Hippocampal formation (tissue), 2 donors: ENCODE measurements at places on chromosomes 6 and 20.

- no peak for DNase-seq
These were observed 461.3 kb downstream of the KIF16B start for GRCh38 chr20:16111852-16112412.

DNA sequence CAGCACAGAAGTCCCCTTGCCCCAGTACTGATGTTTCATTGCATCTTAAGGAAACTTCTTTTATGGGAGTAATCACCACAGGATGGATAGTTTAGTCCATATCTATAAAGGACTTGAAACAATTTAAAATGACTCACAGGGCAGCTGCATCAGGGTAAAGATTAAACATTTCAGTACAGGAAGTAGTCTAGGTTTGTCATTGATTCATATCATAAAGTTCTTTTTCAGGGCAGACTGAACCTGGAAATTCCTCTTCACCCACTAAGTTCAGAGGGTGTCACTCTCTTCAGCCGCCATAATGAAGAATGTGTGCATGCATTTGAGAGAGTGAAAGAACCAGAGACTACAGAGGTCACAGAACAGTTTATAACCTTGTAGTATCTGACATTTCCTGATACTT lies 296.3 kb upstream of the JAG1 start:
- DNase-seq: no peak

- DNase-seq: no peak
These were observed 102.6 kb downstream of the SPTLC3 start for GRCh38 chr20:13111249-13111911.

GRCh38 chr6:87071683-87072082 lies 23.2 kb downstream of the CGA start:
- DNase-seq: no peak

DNA sequence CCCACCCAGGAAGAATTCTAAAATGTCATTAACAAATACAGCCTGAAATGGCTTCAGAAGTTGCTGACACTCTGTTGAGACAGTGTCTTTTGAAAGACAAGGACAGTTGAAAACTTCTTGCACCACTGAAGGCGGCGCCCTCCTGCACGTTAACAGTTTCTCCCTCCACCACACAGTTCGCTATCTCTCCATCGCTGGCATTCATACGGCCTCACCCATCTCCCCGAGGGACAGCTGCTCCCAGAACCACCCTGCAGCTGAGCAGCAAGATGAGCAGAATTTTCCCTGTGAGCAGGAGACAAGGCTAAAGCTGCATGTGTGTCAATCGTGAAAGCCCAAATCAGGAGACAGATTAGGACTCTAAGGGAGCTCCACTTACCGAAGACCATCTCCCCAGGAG lies 113.3 kb downstream of the LY86 start:
- no peak for DNase-seq

DNA sequence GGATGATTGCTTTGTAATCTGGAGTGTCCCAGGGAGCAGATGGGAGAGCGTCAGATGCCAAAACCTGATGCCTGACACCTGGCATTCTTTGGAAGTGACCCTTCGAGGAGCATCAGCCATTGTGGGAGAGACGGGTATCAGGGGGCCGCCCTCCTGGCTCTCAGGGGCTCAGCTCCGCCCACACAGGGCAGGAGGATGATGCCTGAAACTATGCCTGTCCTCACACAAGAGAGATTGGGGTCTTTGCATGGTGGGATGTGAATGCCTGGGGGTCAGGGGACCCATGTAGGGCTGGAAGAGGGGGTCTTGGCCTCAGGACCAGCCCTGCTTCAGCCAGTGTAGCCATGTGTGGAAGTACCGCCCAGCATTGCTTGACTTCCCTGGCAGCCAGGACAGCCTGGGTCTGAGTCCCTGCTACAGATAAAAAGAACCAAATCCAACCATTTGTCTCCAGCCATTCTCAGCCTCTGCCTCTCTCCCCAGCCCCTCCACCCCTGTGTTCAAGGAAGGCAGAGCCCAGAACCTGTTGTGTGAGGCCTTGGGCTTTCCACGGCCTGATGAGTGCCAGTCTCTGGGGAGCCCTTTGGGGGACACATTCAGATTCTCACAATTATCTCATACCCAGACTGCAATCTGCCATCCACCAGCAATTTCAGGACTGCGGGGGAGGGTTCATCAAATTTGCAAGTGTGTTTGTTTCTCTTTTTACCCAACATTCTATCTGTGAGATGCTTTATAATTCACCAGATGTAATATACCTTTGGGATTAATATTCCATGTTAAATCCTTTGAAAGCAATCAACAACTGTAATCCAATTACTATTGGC lies 371.2 kb downstream of the PREX1 start:
- DNase-seq: no peak

DNA sequence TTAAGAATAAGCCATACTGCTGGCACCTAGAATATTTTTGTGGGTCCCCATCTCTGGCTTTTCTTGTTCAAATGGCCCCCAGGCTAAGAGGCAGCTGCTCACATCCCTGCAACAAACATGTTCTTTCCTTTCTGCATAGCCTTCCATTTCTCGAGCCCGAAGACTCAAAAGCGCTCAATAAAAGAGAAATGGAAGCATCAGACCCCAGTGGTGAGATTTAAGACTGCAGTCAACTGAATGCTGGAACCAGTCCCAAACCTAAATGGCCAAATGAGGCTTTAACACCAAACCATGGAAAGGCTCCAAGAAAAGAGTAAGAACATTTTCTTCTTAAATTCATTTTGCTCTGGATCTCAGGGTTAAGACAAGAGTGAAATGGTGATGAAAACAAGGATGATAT lies 122.1 kb upstream of the TRAF3IP2 start:
- DNase-seq: no peak

DNA sequence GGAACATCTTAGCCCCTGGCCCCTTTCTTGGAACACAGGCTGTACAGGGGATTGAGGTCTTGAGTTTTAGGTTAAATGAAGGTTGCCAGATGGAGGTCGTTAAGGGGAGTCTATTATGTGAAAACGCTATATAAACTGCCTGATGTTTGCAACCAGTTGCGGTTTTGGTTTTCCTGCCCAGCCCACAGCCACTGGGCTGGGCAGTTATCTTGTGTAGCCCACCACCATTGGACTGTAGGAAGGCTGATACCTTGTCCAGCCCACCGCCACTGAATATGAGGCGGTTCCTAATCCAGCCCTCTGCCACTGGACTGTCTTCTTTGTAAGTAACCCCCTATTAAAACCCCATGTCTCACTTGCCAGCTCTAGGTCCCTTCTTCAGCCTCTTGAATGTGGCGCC lies 42.3 kb upstream of the COL21A1 start:
- DNase-seq: no peak

GRCh38 chr6:138996524-138996923 lies 8.5 kb upstream of the REPS1 start:
- no peak for DNase-seq

DNA sequence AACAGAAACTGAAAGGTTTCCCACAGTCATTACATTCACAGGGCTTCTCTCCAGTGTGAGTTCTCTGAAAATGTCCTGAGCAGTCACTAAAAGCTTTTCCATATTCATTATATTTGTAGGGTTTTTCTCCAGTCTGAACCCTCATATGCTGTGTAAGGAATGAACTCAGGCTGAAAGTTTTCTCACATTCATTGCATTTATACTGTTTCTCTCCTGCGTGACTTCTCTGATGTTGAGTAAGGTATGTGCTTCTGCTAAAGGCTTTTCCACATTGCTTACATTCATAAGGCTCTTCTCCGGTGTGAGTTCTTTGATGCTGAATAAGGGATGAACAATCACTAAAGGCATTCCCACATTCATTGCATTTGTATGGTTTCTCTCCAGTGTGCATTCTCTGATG lies 29.8 kb upstream of the ZNF391 start:
- DNase-seq: no peak

DNA sequence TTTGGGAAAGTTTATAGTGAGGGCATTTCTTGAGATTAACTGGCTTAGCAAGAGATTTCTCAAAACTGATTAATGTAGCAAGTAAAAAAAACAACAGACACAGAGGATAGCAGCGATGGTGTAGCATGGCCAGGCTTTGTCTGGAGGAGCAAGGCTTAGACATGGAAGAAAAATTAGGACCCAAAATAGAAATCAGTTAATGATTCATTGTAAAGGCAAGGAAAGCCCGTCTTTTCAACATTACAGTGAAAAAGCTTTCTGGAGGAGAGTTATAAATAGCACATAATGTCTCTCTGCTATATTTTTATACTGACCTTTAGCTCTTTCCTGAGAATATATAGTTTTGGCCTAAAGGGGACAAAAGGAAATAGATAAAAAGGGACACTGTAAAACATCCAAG lies 45.1 kb downstream of the FNDC1 start:
- DNase-seq: no peak

GRCh38 chr6:14123386-14124111 lies 6.0 kb downstream of the CD83 start:
- no peak for DNase-seq

DNA sequence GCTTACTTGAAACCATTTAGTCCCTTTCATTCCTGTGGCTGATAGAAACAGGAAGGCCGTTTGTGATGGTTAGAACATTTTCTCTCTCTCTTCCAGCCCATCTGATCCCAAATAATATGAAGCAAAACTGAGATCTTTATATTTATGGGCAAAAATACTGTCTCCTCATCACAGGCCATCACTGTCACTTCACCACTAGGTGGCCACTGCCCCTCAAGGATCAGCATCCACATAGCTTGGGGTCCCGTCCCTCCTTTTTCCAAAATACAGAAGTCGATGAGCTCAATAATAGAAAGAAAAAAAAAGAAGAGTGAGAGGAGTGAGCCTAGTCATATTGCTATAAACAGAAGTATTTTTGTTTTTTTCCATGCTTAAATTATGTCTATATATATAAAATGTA lies 46.4 kb upstream of the LAMP5 start:
- DNase-seq: no peak

- DNase-seq: no peak
These were observed 9.0 kb downstream of the UQCC2 start for GRCh38 chr6:33702345-33702977.

DNA sequence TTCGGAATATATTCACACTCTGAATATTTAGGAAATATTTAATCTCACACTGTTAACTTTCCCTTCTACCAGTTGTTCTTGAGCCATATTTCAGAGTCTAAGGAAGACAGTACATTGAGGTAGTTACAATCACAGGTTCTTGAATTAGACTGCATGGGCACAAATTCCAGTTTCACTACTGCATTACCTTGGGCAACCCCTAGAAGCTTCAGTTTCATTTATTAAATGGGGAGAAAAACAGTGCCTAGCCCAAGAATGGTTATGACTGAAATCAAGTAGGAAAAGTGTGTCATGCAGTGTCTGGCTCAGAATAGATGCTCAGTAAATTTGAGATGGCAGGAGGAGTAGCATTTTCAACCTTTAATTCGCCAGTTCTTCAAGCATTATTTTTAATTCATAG lies 124.5 kb upstream of the SAMD5 start:
- no peak for DNase-seq
